ENCODE measurements at places on chromosomes 3 and 15.

DNA sequence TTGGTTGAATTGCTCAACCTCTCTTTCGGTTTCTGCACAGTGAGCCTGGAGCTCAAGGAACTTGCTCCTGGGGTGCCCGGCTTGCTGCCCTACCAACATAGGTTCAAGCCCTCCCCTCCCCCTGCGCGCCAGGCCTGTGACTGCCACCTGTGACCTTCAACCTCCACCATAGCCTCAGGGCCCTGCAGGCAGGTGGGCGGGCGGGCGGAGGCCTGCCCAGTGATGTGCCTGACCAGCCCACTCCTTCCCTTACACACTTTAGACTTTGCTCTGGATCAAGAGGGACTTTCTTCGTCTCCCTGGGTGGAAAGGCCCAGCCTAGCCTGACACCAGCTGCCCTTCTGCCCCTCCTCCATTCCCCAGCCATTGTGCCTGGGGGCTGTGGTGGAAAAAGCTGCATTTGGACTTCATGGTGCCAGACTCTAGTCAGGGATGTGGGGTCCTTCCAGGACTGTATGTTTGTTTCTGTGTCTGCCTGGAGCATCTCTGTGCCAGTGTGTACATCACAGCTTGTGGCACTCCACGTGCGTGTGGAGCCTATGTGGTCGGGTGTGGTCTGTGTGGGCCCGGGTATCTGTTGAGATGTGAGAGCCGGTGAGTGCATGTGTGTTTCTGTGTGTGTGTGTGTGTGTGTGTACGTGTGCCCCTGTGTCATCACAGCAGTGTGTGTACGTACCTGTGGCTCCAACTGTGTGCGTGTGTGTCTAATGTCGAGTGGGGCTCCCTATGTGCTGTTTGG lies 9.5 kb downstream of the PRKCD start:
- no peak for DNase-seq

GRCh38 chr15:101020451-101020850 lies 101.3 kb downstream of the LRRK1 start:
- DNase-seq = no peak

- DNase-seq = no peak
These were observed 9.7 kb downstream of the GABPB1 start for GRCh38 chr15:50345298-50345697.

DNA sequence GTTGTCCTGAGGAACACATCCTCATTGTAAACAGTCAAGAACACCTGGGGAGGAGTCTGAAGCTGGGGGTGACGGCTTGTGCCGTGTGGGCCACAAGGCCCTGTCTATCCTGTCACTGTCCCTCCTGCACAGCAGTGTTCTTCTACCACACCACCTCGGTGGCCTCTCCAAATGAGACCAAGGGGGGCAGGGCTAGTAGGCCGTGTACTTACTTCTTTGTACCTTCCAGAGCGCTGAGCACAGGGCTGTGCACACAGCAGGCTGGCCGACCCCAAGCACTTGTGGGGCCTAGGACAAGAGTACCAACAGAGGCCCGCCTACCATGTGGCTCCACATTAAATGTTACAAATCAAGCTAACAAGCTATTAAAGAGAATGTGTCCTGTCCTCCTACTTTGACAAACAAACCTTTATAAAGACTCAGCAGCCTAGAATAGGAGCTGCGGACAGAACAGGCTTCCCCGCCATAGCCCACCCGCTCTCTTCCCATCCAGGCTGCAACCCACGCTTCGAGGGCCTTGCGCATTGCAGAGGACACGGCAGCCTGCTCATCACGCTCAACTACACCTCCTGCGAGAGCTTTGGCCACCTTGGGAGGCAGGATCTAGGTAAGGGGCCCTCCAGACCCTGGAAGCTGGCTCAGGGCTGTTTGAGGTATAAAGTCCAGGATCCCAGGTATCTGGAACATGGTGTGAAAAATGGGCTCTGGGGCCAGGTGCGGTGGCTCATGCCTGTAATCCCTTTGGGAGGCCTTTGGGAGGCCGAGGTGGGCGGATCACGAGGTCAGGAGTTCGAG lies 30.5 kb downstream of the MELTF start:
- no peak for DNase-seq

DNA sequence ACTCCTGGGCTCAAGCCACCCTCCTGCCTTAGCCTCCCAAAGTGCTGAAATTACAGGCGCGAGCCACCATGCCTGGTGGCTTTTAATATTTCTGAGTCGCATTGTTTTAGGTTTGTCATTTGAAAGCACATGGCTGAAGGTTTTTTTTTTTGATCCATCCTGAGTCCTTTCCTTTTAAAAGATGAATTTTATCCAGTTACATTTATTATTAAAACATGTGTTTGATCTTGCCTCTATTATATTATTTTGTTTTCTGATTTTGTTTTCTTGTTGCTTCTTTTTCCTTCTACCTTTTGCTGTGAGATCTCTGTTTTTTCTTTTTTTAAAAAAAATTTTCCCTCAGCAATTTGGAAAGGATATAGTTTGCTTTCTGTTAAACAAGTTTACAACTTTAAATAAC lies 76.4 kb downstream of the SCN5A start:
- DNase-seq = no peak

DNA sequence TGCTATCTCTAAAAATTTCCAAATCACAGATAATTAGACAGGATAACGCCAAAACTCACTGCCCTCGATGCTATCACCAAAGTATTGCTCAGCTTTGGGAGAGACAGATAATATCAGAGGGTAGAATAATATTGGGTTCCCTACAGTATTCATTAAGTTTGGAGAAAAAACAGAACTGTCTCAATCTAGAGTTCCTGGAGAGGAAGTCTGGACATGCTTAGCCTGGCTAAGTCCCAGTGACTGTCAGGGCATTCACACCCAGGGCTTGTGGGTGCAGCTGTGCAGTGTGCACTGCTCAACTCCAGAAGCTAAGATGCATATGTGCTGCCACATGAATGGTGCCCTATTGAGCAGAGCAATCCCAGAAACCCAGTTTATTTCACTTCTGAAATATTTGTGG lies 459.6 kb upstream of the DPH6 start:
- no peak for DNase-seq

DNA sequence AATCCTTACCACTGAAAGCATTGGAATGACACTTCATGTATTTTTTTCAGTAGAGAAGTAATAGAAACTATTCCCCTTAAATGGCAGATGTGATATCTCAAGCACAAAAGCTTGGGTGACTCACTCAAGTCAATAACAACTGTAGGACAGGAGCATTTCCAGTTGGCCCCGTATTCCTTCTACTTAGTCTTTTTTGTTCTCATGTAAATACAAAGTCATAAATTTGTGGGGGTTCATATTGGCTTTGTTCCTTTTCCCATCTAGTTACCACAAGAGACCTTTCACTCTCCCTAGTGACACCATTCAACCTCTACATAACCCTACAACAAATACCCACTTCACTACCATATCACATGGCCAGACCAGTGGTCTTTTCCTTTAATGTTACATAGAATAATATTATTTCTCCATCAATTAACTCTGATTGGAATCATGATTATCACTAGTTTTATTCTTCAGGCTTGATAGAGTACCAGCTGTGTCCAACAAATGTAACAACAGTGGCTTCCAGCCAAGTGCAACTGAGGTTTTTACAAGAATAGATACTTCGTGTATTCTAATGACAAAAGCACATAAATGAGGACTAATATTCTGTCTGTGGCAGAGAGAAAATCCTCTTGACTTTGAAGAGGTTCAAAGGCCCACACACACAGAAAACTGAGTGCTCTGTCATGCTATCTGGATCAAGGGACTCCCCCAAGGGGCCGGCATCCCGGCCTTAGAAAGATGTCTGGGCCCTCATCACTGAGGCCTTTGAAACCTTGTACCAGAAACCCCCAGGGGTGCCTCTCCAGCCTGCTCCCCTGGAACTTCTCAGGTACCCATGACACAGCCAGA lies 94.0 kb upstream of the THBS1 start:
- no peak for DNase-seq

GRCh38 chr15:44735482-44736180 lies 697 bp upstream of the TRIM69 start:
- no peak for DNase-seq

GRCh38 chr3:129439226-129439816 lies 427 bp downstream of the MBD4 start:
- peak; percentile 19 for DNase-seq

- no peak for DNase-seq
These were observed 27.6 kb downstream of the SUCNR1 start for GRCh38 chr3:151900884-151901643.

- DNase-seq = no peak
These were observed 62.2 kb downstream of the DIPK2A start for GRCh38 chr3:144033863-144034262.

DNA sequence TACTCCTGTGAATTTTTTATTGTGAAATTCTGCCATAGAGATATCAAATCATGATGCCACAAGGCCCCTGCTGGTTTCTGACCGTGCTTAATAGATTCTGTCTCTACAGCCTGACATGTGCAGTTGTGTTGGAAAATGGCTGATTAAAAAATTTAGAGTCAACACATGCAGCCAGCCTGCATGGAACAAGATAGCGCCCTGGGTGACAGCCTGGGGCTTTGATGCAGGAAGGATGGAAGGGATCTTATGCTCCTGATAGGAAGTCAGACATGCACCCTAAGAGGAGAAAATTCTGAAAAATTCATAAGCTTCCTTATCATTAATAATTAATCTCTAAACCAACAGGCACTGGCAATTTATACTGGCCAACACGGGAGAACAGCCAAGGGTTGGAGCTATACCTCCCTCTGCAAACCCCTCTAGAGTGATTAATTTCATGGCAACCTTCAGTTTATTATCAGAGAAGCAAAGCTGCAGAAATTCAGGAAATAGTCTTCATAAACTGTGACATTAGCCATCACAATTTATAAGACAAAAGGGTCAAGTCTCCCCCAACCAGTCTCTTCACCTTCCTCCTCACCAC lies 198.4 kb downstream of the CADPS start:
- DNase-seq = no peak

DNA sequence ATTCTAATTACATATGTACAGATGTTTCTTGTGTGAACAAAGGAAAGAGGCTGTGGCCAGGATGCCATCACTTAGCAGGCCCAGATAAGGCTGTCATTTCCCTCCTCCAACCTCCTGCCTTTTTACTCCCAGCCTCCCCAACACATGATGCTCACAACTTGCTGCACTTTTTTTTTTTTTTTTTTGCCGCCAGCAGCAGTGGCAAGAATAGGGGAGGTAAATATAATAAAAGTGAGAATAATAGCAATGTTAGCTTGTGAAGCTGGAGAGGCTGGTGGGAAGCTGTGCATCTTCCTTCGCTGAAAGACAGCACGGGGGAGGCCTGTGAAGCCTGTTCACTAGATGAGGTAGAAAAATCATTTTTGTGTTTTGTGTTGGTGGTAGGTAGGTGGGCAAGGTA lies 42.5 kb upstream of the MYO5C start:
- DNase-seq = no peak

DNA sequence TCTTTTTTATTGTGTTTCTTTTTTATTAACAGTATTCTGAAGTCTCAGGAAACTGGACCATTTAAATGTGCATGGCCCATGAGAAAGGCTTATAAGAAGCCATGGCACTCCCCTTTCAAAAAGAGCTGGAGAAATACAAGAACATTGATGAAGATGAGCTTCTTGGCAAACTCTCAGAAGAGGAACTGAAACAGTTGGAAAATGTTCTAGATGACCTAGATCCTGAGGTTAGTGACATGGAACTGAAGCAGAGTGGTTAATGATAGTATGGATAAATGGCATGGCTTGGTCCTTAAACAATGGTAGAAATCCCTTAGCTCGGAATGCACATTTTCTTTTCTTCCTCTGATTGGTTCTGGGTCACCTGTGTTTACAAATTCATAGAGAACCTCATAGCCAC lies 14.9 kb downstream of the TMOD2 start:
- no peak for DNase-seq

DNA sequence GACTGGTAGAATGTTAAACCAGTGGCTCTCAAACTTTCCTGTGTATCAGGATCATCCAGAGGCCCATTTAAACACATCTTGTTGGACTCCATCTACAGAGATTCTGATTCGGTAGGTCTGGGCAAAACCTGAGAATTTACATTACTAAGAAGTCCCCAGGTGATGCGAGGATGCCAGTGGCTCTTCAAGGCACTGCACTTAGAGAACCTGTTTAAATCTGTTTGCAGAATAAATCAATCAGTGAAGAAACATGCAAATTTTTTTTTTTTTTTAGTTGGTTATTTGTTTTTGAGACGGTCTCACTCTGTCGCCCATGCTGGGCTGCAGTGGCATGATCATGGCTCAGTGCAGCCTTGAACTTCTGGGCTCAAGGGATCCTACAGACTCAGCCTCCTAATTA lies 117.7 kb upstream of the WNT5A start:
- no peak for DNase-seq

DNA sequence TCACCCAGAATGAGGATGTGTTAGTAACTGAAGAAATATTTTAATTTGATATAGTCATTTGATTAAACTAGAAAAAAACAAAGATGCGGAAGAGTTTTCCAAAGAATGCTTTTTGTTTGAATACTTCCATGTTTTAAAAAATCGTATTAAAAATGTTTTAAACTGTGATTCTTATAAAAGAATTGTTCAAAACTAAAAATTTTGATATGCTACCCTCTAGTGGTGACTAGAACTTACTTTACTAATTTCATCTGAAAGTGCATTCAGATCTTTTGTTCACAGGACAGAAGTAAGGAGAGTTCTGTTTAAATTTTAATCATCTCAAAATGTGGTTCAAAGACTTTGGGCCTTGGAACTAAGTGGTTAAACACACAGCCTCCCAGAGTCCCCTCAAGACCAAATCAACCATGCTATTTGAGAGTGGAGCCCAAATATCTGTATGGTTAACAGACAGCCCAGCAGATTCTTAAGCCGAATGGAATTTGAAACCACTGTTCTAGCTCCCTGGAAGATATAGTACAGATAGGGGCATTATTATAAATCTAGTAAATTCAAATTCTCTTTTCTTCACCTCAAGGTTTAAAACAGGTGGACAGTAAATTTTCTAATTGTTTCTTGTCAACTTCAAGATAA lies 45.2 kb upstream of the SYNPR start:
- DNase-seq = peak; percentile 14

DNA sequence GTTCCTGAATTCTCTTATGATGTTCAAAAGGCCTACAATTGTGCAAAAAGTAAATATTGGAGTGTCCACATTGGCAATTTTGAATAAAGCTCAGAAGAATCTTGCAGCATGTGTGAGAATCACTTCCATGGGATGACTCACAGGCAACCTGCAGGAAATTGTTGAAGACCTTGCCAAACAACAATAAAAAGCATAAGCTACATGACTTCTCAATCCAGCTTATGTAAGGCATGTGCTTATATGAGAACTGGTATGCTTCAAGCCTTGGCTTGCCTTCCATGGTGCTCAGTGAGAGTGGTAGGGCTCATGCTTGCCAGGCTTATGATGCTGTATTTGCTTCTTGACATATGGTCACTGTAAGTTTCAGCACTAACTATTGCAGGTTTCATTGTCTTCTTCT lies 18.4 kb upstream of the BCHE start:
- DNase-seq = peak; percentile 67

DNA sequence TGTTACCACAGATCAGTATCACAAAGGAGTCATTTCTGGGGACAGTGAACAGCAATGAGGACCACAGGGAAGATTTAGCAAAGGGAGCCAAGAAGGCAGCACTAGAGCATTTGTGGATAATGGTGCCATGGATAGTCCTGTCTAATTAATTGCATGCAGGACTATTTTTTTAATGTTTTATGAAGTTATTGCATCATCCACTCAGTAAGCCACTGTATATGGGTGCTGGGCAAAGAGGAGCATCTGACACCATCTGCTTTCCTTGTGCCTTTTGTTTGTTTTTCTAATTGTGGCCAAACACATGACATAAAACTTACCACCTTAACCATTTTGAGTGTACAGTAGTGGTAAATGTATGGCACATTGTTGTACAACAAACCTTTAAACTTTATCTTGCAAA lies 301.1 kb upstream of the LRRFIP2 start:
- no peak for DNase-seq

- no peak for DNase-seq
These were observed 59.9 kb downstream of the ST8SIA2 start for GRCh38 chr15:92453607-92454006.
